Pancreas (tissue), 10 donors: ENCODE measurements at places on chromosomes 16 and 17. TPM values are rescaled to one million over a fixed set of nuclear protein-coding genes. Genes with fewer than 3 reads are reported as not detected.

The EVPLL gene
- total RNA-seq, result not detected

The MKS1 gene
- total RNA-seq, result 12.1 TPM

The PPL gene
- 14.6 TPM for total RNA-seq

The C17orf78 gene
- not detected for total RNA-seq

GRCh38 chr16:56203052-56203451 lies 11.8 kb downstream of the GNAO1 start:
- no peak for DNase-seq
- no peaks in the 10 kb centered on the region for H3K36me3 ChIP-seq
- H3K4me1 ChIP-seq, result peaks cover 4% of the 10 kb centered on the region
- no peaks in the 10 kb centered on the region for H3K27me3 ChIP-seq

GRCh38 chr16:56749672-56750491 lies 20.0 kb downstream of the NUP93 start:
- H3K27ac ChIP-seq, result no peak overlapping the region
- peaks cover 6% of the 10 kb centered on the region for H3K4me1 ChIP-seq
- DNase-seq, result no peak
- H3K36me3 ChIP-seq, result no peaks in the 10 kb centered on the region

- no peak for DNase-seq
- no peaks in the 10 kb centered on the region for H3K36me3 ChIP-seq
- H3K4me1 ChIP-seq, result peaks cover 4% of the 10 kb centered on the region
- no peaks in the 10 kb centered on the region for H3K27me3 ChIP-seq
- H3K27ac ChIP-seq, result no peak overlapping the region
Observed at GRCh38 chr16:3171855-3172593, 16.0 kb upstream of the OR1F1 start.

DNA sequence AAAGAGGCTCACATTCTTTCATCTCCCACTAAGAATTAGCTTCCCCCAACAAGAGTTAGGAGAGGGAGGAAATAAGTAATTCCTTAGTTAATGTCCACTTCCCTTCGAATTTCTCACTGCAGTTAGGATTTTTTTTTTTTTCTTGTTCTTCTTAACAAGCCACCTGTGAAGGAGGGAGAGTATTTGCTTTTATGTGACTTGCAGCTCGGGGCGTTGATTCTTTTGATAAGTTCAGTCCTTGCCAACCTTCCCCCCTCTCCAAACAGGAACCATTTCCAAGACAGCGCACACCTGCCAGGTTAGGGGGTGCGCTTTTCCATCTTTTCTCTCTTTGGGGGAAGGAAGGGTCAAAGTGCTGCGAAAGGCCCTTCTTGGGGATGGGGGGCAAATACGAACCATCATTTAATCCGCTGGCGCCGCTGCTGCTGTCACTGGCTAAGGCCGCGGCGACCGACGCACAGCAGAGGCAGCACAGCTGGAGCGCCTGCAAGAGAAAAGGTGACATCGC lies 758 bp downstream of the ADAMTS18 start:
- no peak for DNase-seq
- H3K36me3 ChIP-seq, result no peaks in the 10 kb centered on the region
- H3K4me1 ChIP-seq, result no peaks in the 10 kb centered on the region
- H3K4me3 ChIP-seq, result no peak overlapping the region
- H3K27me3 ChIP-seq, result no peaks in the 10 kb centered on the region

DNA sequence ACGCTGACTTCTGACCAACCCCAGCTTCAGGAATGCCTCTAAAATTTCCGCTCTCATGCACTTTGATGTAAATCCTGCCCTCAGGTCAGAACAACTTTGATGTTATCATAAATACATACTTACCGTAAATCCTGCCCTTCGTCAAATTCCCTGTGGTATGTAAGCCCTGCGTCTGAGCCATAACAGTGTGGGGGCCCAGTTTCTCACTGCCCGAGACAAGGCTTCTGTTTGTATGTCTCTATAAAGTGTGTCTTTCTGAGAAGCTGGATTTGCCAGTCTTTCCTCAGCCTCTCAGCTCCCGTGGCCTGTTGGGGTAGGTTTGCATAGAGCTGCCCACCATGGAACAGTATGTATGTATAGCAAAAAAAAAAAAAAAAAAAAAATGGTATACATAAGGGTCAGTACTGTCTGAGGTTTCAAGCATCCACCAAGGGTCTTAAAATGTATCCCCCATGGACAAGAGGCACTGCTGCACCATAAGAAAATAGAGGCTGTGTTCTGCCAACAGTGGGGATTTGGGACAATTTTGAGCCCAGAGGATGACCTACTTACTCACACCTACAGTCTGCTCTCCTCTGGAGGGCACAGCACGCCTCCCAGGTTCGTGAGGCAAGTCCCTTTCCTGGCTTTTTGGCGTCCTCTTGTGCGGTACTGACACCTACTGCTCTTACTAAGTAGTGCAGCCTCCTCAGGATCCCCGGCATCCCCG lies 17.5 kb downstream of the PRMT7 start:
- H3K4me1 ChIP-seq, result no peaks in the 10 kb centered on the region
- H3K27me3 ChIP-seq, result no peaks in the 10 kb centered on the region
- no peaks in the 10 kb centered on the region for H3K36me3 ChIP-seq
- H3K4me3 ChIP-seq, result no peak overlapping the region

- no peaks in the 10 kb centered on the region for H3K27me3 ChIP-seq
- peak overlapping the region; percentile 90 for H3K27ac ChIP-seq
- H3K4me3 ChIP-seq, result no peak overlapping the region
- H3K36me3 ChIP-seq, result peaks cover 32% of the 10 kb centered on the region
- H3K4me1 ChIP-seq, result peaks cover 17% of the 10 kb centered on the region
Observed at GRCh38 chr17:1004769-1005295, 7.9 kb downstream of the TIMM22 start.

GRCh38 chr17:57898487-57899311 lies 48.9 kb upstream of the MRPS23 start:
- H3K4me1 ChIP-seq, result peaks cover 55% of the 10 kb centered on the region
- no peak for DNase-seq
- H3K27me3 ChIP-seq, result no peaks in the 10 kb centered on the region
- peak overlapping the region; percentile 83 for H3K27ac ChIP-seq

DNA sequence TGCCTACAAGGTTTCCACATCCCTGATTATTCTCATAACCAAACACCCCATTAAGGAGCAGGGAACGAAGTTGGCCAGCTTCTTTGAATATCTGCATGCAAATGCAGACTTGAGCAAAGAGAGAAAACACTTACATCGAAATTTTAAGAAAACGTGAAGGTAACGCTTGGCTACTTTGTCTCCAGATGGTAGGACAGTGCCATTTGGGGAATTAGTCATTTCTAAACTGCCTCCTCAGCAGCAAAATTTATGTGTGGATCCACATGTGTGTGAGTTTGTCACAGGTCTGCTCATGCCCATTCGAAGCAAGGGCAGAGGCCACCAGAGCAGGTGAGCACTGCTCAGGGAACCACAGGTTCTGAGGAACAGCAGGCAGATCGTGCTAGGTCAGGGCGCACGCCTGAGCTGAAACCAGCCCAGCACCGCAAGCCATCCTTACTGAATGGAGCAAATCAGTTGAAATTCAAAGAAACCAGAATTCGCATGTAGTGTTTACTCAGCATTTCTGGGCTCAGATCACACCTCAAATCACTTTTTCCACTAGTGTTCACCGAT lies 80.1 kb downstream of the SOCS1 start:
- H3K4me3 ChIP-seq, result no peak overlapping the region
- no peaks in the 10 kb centered on the region for H3K27me3 ChIP-seq
- no peaks in the 10 kb centered on the region for H3K4me1 ChIP-seq
- no peak overlapping the region for H3K27ac ChIP-seq
- no peaks in the 10 kb centered on the region for H3K36me3 ChIP-seq
- DNase-seq, result no peak

DNA sequence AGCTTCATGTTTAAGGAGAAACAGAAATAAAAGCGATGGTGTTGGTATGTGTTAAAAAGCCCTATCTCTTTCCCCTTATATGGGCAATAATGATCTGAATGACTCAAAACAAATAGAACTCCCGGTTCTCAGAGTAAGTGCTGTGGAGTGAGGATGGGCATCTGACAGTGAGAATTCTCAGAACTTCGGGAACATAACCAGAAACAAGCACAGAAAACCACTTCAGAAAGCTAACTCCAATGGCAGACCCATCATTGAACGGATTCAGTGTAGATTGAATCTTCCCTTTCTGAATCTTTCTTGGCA lies 67.2 kb downstream of the CDH8 start:
- no peaks in the 10 kb centered on the region for H3K36me3 ChIP-seq
- no peaks in the 10 kb centered on the region for H3K27me3 ChIP-seq
- no peak overlapping the region for H3K27ac ChIP-seq
- no peak for DNase-seq

DNA sequence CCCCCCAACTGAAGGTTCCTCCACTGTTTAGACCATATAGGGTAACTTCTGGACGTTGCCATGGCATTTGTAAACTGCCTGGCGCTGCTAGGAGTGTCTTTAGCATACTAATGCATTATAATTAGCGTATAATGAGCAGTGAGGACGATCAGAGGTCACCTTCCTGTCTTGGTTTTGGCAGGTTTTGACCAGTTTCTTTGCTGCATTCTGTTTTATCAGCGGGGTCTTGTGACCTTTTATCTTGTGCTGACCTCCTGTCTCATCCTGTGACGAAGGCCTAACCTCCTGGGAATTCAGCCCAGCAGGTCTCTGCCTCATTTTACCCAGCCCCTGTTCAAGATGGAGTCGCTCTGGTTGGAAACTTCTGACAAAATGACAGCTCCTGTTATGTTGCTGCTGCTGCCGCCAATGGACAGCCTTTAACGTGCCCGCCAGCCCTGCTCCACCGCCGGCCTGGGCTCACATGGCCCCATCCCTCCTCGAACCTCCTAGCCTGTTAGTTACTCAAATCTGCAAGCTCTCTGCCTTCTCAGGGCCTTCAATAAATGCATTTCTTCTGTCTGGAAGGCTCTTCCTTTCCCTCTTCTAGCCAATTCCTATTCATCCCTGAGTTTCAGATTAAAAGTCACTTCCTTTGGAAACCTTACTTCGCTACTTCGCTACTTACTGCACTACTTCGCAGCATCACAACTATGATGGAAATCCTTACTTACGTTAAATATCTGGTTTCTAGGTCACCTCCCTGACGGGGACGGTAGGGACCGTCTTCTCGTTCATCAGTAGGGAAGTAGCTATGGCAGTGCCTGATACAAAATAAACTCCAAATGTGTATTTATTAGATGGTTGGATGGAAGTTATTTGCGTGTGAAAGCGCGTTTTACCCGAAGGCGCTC lies 640 bp upstream of the NAGLU start:
- no peaks in the 10 kb centered on the region for H3K36me3 ChIP-seq
- H3K27me3 ChIP-seq, result no peaks in the 10 kb centered on the region
- H3K4me1 ChIP-seq, result peaks cover 26% of the 10 kb centered on the region
- peak overlapping the region; percentile 46 for H3K27ac ChIP-seq

GRCh38 chr17:80833952-80834892 lies 157.4 kb upstream of the CHMP6 start:
- peak overlapping the region; percentile 27 for H3K4me3 ChIP-seq
- H3K36me3 ChIP-seq, result peaks cover 5% of the 10 kb centered on the region
- no peak overlapping the region for H3K27ac ChIP-seq

DNA sequence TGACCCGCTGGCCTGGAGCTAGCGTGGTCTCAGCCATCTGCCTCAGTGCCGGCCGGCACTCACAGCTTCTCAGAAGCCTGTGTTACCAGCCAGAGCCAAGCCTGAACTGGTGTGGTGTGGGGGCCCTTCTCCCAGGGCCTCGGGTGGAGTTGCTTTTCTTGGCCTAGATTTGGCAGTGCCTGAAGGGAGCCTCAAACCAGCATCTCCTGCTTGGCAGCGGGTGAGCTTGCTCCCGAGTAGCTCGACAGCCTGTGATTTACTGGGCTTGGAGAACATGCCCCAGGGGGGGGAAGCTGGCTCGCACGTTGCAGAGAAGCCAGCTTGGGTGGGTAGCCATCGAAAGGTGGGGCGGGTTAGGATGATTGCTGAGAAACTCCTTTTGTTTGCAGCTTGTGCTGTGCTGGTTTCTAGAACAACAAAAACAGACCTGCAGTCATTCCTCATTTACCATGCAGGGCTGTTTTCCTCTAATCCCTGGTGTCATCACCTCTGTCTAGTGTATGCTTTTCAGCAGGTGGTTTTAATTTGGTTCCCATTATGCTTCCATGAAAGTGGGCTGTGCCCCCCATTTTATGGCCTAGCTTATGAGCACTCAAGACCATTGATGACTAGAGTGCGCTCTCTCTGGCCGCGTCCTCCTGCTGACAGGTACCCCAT lies 42.2 kb downstream of the TBCD start:
- no peak for DNase-seq
- no peaks in the 10 kb centered on the region for H3K4me1 ChIP-seq
- H3K4me3 ChIP-seq, result no peak overlapping the region
- H3K36me3 ChIP-seq, result no peaks in the 10 kb centered on the region
- no peaks in the 10 kb centered on the region for H3K27me3 ChIP-seq
- no peak overlapping the region for H3K27ac ChIP-seq

- H3K36me3 ChIP-seq, result peaks cover 19% of the 10 kb centered on the region
- peak overlapping the region; percentile 83 for H3K27ac ChIP-seq
- H3K4me1 ChIP-seq, result no peaks in the 10 kb centered on the region
Observed at GRCh38 chr17:13016881-13017654, 759 bp downstream of the ELAC2 start.

DNA sequence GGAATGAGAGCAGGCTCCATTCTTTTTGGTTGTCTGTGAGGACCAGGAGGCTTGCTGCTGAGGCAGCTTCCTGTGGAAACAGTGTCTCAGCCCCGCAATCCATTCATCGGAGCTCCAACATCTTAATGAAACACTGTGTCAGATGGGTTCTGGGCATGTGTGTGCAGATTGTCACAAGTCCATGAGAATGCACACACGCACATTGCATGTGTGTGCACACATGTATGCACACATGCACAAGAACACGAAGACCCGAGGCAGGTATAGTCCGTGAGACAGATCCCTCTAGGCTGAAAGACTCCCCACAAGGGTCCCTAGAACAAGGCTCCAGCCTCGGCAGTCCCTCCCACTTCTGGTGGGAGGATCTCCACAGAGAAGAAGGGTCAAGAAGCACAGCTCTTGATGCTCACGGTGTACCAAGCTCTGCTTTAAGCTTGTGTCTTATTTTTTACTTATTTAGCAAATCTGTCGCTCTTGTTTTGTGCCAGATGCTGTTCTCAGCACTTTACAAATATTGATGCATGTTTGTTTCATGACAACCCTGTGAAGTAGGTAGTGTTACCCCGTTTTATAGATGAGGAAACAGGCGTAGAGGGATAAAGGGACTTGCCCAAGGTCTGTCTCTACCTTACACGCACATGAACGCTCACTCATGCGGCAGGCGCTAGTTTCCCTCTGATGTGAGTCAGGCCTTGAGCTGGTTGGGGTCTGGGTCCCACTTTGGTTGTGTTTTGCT lies 213.1 kb downstream of the SEC14L1 start:
- H3K4me1 ChIP-seq, result no peaks in the 10 kb centered on the region
- H3K27ac ChIP-seq, result no peak overlapping the region
- no peak overlapping the region for H3K4me3 ChIP-seq
- no peak for DNase-seq
- H3K27me3 ChIP-seq, result no peaks in the 10 kb centered on the region

- no peaks in the 10 kb centered on the region for H3K36me3 ChIP-seq
- no peak overlapping the region for H3K4me3 ChIP-seq
- no peaks in the 10 kb centered on the region for H3K27me3 ChIP-seq
- no peak for DNase-seq
Observed at GRCh38 chr16:27197004-27197403, 6.3 kb upstream of the KDM8 start.

GRCh38 chr17:6936370-6937028 lies 59.4 kb upstream of the ALOX12 start:
- no peak for DNase-seq
- H3K36me3 ChIP-seq, result no peaks in the 10 kb centered on the region
- no peak overlapping the region for H3K27ac ChIP-seq
- H3K27me3 ChIP-seq, result no peaks in the 10 kb centered on the region
